ENCODE measurements at places on chromosomes 11 and 22.

DNA sequence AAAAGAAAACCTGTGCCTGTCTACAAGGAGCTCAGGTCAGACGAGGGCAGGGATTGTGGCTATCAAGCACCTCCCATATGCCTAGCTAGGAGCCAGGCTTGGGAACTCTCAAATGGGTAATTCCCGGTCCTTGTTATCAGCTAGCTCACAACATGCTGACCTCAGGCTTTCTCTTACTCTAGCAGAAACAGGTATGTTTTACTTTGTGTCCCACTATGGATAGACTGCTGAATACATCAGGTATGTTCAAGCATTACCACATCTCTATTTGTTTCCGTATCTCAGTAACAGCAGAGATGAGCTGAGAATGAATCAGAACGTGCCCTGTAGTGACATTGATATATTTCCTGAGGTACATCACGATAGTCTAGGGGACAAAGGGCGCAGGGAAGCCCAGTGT, 29.4 kb downstream of the SHISA8 start:
- DNase-seq: no peak

DNA sequence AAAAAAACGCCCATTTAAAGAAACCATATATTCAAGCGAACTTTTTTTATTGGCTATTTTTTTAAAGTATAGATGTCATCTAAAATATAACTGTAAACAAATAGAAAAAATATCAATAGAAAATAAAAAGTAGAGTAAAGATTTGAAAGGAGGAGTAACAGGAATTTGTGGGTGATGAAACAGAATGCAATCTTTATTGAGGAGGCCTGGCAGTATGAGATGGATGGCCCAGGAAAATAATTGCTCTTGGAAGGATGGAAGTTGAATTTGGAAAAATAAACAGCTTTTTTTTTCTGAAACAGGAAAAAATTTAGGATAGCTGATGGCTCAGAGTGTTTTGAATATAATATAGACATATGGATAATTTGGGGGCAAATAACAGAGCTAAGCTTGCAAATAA, 219.0 kb downstream of the CASP12 start:
- DNase-seq: no peak

- no peak for DNase-seq
These were observed 1.1 kb upstream of the SAMM50 start for GRCh38 chr22:43953988-43954785.

- no peak for DNase-seq
These were observed 73.0 kb downstream of the MICAL3 start for GRCh38 chr22:17951315-17951714.

DNA sequence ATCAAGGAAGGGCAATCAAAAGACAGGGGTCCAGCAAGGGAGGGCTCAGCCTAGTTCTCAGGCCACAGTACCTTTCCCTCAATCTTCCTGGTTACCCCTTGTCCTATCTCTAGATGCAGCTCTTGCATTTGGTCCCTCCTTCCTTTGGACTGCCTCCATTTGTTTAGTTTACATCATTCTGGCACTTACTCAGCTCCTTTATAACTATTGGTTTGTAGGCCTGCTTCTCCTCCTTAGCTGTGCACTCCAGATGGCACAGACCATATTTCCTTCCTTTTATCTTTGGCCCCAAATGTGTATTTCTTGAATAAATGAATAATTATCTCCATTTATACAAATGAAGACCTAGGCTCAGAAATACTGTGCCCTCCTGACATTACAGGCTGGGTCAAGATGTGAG, 92.3 kb upstream of the AMOTL1 start:
- DNase-seq: no peak

DNA sequence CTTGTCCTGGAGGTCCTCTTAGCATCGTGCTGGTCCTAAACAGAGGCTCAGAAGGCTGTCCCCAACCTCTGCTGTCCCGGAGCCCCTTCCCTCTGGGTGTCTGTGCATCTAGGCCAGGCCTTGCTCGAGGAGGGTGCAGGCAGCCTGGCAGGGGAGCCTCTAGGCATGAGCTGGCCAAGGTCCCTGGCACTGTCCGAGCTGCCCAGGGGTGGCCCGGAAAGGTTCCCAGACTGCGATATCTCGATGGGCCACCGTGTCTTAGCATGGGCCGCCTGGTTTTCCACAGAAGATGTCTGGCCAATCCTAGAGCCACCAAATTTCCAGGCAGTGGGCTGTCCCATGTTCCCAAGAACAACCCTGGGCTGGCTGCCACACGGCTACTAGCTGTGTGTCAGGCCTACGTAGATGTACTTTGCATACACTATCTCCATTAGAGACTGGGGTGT, 24.6 kb upstream of the SMIM38 start:
- DNase-seq: no peak

DNA sequence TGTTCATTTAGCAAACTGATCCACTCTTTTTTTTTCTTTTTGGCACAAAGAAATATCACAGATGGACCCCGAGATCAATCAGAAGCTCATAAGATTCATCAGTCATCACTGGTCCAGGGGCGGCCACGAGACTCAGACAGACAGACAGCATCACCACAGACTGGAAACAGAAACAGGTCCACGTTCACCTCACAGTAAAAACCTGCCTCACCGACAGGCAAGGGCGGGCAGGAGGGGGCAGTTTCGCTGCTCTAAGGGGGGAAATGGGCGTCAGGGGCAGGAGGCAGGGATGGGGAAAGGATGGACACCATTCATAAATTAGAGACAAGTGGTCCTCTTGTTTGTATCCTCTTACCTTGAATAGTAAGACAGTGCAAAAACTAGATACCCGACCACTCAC, 16.5 kb downstream of the CHST1 start:
- no peak for DNase-seq

- DNase-seq: no peak
These were observed 7.2 kb downstream of the CRELD2 start for GRCh38 chr22:49925525-49926128.

Data from GM04503 (cell line).